Occipital lobe (tissue), 3 donors: ENCODE measurements at places on chromosomes 1 and 21. TPM values are rescaled to one million over a fixed set of nuclear protein-coding genes. Genes with fewer than 3 reads are reported as not detected.

GRCh38 chr1:234721476-234722269 lies 111.7 kb upstream of the IRF2BP2 start:
- DNase-seq: peak; percentile 53

DNA sequence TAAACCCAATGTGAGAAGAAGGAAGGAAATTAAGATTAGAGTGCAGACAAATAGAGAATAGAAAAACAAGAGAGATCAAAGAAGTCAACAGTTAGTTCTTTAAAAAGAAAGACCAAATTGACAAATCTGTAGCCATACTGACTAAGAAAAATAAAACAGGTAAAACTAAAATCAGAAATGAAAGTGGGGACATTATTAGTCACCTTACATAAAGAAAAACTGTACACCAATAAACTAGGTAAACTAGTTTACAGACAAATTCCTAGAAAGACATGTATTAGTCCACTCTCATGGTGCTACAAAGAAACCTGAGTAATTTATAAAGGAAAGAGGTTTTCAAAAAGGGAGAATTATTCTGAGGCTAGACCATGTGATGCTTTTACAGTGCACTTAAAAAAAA lies 22.3 kb downstream of the BLZF1 start:
- no peak for DNase-seq

- DNase-seq: no peak
Measured at GRCh38 chr1:183030053-183030452, 6.8 kb downstream of the LAMC1 start.

GRCh38 chr1:236699366-236699765 lies 13.1 kb downstream of the ACTN2 start:
- DNase-seq: no peak

- DNase-seq: no peak
Measured at GRCh38 chr1:162326559-162326958, 50.1 kb downstream of the SPATA46 start.

- peak; percentile 15 for DNase-seq
Measured at GRCh38 chr1:91830242-91831131, 55.5 kb downstream of the TGFBR3 start.

DNA sequence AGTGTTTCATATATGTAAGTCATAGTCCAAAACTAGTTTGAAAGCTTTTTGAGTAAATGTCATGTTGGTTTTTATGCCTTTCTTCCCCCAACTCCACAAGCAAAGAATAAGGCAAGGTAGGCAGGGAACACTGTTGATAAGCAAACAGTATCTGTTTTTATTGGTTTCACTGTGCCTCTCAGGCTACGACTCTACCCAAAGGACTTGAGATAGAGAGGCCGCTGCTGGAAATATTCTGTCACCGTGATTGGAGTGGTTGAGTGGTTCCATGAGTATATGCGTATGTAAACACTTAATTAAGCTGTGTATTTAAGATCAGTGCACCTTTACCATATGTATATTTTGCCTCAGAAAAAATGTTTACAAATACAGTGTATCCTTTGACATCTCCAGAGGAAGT lies 138.1 kb upstream of the KIF26B start:
- DNase-seq: no peak

DNA sequence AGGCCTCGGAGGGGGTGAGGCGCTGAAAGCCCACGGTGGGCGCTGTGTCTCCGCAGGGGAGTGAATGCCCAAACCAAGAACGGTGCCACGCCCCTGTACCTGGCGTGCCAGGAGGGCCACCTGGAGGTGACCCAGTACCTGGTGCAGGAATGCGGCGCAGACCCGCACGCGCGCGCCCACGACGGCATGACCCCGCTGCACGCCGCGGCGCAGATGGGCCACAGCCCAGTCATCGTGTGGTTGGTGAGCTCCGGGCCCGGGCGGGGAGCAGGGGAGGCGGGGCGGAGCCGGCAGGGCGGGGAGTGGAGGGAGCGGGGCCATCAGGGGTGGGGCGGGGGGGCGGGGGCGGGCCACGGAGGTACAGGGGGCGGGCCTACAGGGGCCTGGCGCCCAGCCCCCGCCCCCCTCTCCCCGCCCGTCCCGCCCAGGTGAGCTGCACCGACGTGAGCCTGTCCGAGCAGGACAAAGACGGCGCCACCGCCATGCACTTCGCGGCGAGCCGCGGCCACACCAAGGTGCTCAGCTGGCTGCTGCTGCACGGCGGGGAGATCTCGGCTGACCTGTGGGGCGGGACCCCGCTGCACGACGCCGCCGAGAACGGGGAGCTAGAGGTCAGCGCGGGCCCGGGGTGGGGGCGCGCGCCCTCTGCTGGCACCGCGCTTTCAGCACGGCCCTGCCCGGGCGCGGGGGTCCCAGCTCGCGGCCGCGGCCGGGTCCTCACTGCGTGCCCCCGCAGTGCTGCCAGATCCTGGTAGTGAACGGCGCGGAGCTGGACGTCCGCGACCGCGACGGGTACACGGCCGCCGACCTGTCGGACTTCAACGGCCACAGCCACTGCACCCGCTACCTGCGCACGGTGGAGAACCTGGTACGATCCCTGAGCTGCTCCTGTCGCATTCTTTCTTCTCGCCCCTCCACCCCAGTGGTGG lies 15.9 kb downstream of the ESPN start:
- DNase-seq: no peak

DNA sequence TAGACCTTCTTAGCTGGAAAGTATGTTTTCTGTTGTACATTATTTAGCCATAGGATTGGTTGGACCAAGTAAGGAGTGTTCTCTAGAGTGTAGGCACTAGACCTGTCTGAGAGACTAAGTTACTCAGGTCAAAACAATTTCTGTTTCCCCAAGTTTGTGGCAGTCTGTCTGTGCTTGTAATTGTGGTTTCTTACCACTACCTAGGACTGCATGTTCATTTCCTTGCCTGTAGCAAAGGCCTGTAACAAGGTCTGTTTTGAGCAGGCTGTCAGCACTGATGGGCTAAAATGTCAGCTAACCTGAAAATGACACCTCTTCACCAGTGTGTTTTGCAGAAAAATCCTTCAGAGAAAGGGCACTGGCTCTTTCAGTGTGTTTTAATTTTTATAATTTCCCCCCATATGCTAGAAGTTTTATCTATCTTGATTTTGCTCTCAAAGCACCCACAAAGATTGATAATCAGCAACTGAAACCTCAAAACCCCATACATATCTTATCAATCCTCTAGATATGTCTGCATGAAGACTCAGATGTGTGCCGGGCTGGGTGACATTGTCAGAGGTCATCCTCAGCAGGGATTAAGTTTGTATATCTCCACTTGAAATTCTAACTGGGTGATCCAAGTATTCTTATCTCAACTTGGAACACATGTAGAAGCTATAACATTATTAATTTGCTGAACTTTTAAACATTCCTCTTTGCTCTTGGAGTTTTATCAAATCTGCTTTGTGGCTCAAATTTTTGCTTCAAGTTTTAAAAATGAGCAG lies 50.7 kb upstream of the ST6GALNAC3 start:
- DNase-seq: no peak

DNA sequence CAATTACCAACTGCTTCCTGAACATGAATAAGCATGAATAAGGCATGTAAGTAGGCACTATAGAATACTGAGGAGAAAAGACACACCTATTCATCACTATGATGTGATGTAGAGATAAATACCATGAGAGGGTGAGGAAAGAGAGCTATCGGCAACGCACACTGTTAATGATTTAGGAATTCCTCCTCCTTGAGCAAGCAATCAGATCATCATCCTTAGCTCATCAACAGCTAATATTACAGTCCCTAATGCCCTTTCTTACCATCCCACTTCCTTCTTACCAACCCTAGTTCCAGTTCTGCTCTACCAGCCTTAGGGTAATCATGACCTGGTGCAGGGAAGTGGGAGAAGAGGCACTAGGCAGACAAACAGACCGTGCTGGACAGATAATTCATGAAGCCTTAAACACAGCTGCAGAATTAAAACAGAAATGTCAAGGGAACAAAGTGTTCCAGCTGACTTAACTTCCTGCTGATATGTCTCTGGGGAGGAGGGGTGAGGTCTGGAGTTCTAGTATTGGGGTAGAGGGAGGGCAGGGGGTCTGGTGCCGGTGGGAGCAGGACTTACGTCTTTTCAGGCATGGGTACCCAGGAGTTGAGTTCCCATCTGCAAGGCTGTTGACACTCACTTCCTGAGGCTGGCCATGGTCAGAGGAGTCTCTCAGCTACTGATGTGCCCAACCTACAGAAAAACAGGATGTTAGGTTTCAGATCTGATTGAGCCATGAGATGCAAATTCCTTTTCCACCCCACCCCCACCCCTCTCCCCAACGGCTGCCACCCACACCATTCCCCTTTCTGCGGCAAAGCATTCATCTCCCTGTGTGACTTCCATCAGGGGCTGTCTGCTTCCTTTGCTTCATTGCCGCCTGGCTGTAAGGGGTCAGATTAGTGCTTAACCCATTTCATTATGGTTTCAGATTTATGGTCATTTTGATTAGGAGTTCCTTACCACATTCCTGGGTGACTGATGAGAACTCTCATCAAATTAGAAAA lies 12.6 kb upstream of the RCSD1 start:
- no peak for DNase-seq

DNA sequence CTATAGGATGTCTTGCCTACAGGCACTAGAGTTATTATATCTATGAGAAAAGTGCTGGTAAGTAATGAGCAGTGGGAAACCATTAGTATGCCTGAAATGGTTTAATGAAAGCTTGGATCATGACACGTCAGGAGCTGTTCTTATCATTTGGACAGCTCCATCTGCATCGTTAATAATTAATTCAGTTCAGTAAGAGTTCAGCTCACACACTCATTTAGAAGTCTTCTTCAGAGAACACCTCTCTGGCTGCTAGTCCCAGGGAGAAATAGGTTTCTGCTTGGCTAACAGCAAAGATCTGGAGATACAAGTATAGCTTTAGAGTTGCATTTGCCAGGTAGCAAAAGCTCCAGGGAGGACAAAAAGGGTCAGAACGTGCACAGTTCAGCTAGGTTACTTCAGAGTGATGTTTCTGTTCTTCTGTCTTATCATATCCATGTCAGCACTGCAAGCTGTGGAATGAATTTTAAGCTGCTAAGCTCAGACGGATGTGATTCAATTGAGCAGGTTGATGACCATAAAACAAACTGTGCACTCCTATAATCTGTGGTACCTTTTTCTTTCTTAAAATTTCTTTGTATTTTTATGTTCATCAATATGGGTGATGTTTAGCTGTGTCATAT lies 173.6 kb downstream of the ADGRL2 start:
- no peak for DNase-seq

DNA sequence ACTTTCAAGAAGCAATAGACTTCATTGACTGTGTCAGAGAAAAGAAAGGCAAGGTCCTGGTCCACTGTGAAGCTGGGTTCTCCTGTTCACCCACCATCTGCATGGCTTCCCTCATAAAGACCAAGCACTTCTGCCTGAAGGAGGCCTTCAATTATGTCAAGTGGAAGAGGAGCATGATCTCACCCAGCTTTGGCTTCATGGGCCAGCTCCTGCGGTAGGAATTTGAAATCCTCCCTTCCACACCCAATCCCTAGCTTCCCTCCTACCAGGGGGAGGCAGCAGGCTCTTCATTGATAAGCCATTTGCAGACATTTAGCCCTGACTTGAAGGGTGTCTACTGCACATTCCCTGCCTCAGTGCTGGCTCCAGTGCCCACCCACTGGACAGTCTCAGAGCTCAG lies 84.3 kb upstream of the RHOU start:
- no peak for DNase-seq

DNA sequence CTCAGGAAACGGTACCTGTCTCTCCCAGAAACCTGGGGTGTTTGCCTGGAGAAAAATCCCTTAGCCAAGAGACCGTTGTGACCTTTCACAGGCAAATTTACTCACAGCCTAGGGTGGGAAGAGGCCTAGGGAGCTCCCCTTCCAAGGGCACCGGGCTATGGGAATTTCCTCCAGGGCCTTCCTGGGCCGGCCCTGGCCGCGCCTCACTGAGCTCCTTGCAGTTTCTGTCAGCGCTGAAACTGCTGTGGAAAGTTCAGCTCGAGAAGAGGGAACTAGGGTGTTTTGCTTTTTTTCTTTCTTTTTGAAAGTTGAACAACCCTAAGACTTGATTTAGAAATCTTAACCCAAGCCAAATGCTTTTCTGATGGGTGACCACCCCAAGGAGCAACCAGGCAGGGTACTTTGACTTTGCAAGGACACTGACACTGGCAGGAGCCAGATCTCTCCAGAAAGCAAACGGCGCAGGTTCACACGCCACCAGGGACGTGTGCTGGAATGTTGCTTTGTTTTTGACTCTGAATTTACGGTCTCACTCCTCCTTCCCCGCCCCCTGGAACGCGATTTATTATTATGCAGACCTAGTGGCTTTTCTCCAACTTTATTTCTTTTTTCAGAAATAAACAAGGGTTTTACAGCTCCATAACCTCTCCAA lies 229.6 kb upstream of the JUN start:
- DNase-seq: no peak

DNA sequence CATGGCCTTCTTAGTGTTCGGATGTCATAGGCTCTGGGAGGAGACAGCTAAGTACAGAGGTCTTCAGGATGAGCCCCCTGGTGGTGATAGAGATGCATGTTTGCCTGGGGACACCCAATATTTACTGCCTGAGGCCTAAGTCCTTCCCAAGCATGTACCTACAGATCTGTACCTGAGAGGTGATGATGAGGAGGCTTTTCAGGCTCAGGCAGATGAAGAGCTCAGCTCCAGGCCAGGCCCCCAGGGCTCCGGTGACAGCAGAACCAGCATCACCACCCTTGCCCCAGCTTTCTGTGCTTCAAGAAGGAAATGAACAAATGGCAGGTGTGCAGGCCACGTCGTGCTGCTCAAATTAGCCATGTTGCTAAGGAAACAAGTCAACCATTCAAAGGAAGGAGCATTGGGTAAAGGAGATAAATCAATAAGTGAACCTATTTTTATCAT lies 21.1 kb downstream of the CACNA1E start:
- DNase-seq: no peak

GRCh38 chr1:218294546-218294945 lies 9.5 kb downstream of the RRP15 start:
- no peak for DNase-seq

GRCh38 chr1:81836007-81836626 lies 35.4 kb downstream of the ADGRL2 start:
- DNase-seq: no peak

DNA sequence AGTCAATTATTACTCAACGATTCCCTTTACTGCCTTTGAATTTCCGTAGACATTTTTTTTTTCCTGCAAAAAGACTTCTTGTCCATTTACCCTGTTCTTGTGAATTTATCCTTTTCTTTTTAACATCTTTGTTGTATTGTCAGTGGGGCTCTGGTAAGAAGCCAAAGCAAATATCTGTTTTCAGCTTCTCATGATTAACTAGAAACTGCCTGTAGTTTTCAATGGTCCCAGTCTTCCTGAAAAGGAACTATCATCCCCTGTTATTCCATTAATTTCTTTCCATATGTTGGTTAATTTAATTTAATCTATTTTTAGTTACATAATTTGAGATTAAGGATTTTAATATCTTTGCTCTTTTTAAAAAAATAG lies 28.0 kb downstream of the SH3BGR start:
- no peak for DNase-seq

SMIM1 gene
- total RNA-seq: 2.0 TPM

FOXJ3 gene
- total RNA-seq: 107 TPM

GFI1 gene
- not detected for total RNA-seq

C1orf56 gene
- total RNA-seq: 3.4 TPM

PTGFRN gene
- total RNA-seq: 52.7 TPM

NCAM2 gene
- 82.8 TPM for total RNA-seq

ALPL gene
- 1.4 TPM for total RNA-seq

FCRL6 gene
- not detected for total RNA-seq

GALNT2 gene
- 32.8 TPM for total RNA-seq
